ENCODE measurements at places on chromosomes 16 and 17.

DNA sequence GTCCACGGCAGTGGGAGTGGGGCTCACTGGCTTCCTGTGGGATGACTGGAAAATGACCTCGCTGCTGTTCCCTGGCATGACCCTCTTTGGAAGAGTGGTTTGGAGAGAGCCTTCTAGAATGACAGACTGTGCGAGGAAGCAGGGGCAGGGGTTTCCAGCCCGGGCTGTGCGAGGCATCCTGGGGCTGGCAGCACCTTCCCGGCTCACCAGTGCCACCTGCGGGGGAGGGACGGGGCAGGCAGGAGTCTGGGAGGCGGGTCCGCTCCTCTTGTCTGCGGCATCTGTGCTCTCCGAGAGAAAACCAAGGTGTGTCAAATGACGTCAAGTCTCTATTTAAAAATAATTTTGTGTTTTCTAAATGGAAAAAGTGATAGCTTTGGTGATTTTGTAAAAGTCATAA lies 7.8 kb upstream of the RNF213 start:
- DNase-seq, result peak; percentile 61

- no peak for DNase-seq
Measured at GRCh38 chr17:48429156-48429555, 858 bp downstream of the SKAP1 start.

DNA sequence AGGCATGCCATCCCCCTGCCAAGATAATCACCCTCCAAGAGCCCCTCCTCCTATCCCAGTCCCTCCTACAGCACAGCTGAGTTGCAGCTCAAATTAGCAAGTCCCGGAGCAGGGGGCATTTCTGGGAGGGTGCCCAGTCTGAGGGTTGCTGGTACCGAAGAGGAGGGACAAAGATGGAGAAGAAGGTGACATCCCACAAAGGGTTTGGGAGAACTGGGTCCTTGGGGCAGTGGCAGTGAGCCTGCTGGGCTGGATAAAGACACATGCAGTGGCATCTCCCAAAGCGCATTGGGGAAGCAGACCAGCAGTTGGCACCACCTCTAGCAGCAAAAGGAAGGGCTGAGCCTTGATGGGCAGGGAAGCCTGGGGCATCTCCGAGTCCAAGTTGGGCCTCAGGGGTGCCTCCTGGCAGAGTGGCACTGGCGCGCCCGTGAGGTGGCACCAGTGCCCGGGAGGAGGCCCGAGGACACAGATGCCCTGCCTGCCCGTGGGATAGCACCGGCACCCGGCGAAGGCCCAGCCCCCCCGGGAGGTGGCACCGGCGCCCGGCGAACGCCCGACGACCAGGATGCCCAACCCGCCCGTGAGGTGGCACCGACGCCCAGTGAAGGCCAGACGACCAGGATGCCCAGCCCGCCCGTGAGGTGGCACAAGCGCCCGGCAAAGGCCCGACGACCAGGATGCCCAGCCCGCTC lies 622 bp downstream of the TOM1L2 start:
- no peak for DNase-seq

DNA sequence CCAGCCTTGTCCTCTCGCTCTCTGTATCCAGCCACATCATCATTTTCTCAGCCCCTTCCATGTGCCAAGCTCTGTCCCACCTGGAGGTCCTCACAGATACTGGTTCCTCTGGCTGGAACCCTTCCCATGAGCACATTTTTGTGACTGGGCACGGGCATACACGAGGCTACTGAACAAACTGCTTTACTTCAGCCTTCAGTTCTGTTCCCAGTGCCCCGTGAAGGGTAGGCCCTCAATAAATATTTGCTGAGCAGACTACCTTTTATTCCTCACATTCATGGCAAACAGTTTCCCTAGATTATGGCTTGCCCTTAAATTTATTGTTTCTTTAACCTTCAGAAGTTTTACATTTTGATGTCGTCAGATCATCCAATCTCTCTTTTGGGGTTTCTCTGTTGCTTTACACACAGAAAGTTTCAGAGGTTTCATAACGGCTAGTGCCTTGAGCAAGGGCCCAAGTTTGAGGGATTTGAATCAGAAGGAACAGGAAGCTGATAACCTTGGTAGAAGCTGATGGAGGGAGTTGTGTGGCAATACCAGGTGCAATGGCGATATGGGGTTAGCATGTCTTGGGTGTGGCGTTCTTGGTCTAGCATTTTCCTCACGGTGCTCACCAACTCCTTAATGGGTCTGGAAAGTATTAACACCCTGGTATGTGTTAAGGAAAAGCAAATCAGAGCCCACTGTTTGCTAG lies 27.8 kb downstream of the TMEM92 start:
- DNase-seq, result no peak

DNA sequence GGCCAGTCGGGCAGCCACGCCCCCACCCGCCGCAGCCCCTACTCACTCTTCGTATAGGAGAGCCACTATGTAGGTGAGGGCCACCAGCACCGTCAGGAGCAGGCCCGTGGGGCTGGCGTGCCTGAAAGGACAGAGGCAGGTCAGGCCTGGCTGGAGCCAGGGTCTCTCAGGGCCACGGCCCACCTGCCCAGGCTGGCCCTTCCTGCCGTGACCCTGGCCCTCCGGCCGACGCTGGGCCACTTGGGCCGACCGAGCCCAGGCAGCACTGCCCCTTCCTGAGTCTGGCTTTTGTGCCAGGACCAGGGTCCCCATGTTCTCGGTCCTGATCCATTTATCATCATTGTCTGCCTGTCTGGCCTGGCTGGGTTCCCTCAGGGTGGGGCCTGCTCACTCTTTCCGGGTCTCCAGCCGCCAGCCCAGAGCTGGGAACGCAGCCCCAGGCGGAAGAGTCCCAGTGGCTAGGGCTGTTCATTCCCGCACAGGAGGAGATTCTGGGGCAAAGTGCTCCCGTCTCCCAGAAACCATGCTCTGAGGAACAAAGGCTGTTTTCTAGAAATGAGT lies 10.1 kb upstream of the RASD1 start:
- no peak for DNase-seq

Data from urothelium cell line (cell line).